GM10248 (cell line): ENCODE measurements at places on chromosomes 2 and 18.

DNA sequence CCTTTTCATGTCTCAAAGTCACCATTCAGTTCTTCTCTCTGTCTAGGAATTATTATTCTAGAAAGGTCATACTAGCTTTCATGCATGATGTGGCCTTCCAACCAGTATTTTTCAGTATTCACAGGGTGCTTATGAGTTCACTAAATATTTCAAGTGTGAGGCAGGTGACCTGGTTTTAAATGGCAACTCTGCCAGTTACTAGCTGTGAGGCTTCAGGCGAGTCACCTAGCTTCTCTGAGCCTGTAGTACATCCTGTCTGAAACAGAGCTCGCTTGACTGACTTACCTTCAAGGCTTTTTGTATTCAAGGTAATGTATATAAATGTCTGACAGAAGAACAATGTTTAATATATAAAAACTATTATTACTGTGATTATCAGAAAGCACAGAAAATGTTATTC is 19.4 kb upstream of the ACVR1 start:
- DNase-seq: no peak

DNA sequence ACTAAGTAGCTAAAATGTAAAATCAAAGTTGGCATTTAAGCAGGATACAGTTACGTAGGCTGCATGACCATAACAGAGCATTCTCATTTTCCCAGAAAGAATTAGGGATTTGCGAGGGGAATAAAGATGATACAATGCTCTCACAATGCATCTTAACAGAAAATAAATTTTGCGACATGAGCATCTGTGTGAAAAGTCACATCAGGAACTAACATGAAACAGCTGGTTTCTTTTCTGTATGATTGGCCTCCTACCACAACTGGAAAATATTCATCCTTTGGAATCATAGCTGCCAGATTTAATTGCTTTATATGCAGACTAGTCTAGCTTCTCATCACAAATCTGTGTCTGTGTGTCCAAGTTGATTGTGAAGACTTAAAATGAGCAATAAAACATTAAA is 66.0 kb downstream of the KCTD18 start:
- no peak for DNase-seq

DNA sequence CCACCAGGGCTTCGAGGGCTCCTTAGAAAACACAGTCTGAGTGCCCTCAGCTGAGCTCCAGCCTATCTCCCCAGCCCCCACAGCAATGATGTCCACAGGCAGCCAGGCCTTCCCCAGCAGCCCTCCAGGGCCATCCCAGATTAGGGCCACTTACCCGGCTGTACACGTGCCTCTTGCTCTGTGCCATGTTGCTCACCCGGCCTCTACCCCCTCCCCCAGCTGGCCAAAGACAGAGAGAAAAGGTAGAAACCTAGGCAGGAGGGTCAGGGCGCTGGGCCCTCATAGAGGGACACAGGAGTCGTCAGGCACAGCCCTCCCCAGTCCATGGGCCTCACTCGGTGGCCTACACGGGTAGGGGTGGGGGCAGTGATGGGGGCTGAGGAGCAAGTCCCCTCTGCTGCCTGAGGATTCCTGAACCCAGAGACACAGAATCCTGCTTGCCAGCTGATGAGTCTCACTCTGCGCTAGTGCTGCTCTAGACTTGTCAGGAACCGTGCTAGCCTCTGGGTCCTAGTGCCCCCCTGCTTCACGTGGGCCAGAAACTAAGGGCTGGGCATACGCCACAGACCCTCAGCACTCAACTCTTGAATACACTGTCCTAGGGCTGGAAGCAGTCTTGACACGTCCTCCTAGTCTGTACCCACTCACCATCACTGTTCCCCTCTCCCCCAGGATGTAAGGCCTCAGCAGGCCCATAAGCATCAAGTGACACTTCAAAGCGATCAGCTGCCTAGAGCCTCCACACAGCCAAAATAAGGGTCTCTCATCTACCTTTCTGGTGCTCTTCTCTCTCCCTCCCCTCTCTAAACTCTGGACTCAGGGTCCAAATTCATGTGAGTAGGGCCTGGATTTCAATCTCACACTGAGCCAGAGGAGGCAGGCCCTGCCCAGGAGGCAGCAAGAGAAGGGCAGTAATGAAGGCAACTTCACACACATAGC is at the start of gene DCTN1:
TSS of gene DCTN1 (minus strand) at position 461 of the 939 bp plus-strand sequence. CDS start at position 187, 274 bp downstream.
- DNase-seq: peak; percentile 61

- no peak for DNase-seq
Observed at GRCh38 chr18:10518595-10519255, 7.1 kb upstream of the NAPG start.

GRCh38 chr18:3671176-3671575 is 221.2 kb downstream of the TGIF1 start:
- DNase-seq: no peak

GRCh38 chr2:16031058-16031847 is 90.9 kb downstream of the MYCN start:
- no peak for DNase-seq

DNA sequence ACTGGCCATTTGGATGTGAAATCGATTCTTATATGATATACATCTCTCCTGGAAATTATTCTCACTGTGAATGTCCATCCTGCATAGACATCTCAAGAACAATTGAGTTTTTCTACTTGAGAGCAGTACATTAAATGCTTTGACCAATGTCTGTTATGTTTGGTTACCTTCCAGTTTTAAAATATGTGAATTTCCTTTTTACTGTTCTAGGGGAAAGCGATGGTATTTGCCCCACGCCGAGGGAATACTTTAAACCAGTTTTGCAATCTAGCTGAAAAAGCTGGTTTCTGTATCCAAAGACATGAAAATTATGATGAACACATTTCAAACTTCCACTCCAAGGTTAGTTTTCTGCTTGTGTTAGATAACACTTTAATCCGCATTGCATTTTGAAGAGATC is 175.3 kb upstream of the SIX3 start:
- no peak for DNase-seq

DNA sequence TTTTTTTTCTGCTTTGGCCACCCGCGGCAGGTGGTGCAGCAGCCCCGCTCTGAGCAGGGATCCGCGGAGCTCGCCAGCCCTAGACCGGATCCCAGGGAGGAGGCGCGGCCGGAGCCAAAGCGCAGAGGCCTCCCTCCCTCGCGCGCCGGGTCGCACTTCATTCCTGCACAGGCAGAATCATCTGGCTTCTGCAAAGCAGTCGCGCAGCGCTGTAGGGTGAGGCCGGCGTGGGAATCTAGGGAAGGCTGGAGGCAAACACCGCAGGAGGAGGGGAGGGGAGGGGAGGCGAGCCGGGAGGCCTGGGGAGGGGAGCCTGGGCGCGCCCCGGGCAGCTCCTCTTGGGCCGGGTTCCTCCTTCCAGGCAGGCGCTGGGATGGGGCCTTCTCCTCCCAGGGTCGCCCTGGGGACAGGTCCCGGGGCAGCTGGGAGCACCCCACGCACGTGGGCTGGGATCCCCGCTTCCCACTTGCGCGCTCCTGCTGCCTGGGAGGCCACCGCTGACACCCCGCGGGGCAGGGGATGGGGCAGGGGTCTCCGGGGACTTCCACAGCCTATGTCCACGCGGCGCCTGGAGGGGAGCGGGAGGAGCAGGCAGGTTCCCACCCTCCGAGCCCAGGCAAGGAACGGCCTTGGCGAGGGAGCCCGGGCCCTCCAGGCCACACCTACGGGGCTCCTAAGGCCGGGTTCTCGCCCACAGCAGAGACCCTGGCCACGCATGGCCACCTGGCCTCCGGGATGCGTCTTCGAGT is 45.0 kb downstream of the MBP start:
- no peak for DNase-seq

DNA sequence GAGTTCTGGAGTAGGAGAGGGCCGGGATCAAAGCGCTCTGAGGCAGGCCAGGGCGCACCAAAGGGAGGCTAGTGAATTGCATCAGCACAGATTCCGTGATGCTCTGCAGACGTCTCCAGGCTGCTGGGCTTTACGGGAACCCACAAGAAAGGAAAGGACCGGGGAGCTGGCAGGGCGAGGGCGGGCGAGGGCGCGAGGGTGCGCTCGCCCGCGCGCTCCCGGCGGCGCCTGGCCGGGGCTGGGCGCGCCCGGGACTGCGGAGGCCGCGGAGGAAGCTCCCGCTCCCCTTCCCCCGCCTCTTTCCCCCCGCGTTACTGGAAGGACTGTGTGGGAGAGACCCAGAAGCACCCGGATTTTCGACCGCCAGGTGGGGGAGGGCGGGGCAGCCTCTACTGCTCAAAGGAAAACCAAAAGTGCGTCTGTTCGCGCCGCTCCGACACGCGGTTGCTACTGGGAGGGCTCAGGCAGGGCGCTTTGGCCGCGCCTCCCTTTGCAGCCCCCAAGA is 2.4 kb upstream of the FOSL2 start:
- DNase-seq: peak; percentile 74

DNA sequence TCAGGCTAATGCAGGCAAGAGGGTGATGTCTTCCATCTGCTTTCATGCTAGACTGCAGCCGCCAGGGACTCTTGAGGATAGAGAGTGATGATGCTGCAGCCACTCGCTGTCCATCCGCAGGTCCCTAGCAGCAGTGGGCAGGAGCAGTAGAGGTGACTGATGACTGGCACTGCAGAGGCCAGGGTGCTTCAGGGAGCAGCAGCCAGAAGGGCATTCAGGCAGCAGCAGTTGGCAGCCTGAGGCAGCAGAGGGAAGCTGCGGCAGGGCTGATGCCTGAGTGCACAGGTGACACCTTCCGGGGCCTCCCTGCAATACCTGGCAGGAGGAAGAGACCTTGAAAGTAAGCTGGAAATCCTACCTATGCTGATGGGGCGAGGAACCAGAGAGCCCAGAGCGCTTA is 214.2 kb downstream of the ICOS start:
- no peak for DNase-seq

DNA sequence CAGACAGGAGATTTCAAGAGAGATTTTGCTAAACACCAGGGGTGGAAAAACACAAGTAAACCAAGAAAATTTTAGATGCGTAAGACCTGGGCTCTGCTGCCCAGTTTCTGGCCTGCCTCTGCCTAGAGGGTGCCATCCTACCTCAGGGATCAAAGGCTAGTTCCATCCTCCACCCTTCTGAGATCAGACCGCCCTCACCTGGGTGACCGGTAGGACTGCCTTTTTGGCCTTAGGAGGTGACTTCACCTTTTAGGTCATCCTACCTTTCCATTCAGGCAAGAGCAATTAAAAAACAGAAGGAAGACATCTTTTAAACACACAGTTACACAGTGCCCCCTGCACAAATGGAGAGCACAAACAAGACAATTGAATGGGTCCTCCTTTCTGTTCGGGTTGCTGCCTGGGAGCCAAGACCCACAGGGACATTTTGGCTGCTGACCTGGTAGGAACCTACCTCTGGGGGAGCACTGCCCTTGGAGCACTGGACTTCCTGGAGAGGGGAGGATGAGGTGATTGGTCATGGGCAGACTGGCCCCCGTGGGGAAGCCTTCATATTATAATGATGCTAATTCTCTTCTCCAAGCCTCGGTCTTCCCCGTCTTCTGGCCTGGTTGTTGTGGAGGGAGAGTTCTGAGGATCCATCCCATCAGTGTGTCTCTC is 3.1 kb downstream of the PSD4 start:
- DNase-seq: no peak

DNA sequence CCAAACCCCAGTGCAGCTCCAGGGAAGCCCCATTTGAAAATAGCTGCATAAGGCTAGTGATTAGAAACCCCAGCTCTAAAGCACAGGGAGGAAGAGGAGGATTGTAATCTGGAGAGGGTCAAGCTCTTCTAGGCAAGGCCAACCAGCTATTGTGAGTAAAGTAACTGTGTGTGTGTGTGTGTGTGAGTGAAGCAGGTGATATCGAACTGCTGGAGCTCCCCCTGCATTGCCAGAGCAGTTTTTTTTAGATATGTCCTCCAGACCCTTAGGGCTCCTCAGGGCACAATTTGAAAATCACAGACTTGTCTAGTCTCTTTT is 177.4 kb upstream of the NABP1 start:
- no peak for DNase-seq

- no peak for DNase-seq
Observed at GRCh38 chr2:157159221-157159934, 98.1 kb upstream of the GALNT5 start.

DNA sequence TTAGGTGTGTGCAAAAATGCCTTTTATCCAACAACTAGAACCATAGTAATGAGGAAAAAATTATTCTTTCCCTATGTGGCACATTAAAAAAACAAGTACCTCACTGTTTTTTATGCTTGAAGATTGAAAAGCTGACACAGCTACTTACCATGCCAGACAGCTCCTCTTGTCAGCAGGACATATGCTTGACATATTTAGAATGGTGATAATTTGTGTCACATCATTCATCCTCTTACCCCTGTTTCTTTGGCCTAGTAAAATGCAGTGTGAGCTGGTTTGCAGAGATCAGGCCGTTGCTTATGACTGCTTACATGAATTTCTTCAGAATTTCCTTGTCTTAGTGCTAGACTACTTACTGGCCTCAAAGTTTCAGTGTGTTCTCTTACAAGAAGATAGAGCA is 869.9 kb downstream of the LRP1B start:
- DNase-seq: no peak

DNA sequence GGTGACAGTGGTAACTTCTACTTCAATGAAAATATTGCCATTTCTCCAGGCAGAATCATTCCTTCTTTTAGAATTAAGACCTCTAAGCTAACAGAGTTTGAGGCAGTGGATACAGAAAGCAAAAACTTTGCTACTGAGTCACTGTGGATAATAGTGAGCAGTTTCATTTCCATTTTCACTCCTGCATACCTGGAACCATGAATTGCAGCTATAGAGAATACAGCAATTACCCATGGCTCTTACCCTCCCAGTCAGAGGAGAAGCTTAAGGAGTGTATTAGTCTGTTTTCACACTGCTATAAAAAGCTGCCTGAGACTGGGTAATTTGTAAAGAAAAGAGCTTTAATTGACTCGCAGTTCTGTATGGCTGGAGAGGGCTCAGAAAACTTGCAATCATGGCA is 531.4 kb upstream of the CNTNAP5 start:
- DNase-seq: no peak

DNA sequence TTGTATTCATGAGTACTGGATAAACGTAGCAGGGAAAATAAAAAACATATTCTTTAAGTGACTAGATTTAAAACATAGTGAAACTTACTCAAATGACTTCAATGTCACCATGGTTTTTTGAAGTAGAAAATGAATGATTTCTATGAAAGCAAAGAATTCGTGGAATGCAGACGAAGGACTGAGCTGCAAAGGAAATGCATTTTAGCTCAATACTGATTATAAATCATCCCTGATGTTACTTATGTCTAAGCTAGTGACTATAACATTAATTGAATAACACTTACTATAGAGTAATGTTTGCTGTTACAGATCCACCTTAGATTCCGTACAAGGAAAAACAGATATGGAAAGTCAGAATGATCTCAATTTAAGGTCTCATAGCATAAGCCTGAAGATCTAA is 1257.7 kb upstream of the CDH2 start:
- DNase-seq: no peak

GRCh38 chr2:234623521-234623991 is 126.7 kb upstream of the ARL4C start:
- DNase-seq: no peak

DNA sequence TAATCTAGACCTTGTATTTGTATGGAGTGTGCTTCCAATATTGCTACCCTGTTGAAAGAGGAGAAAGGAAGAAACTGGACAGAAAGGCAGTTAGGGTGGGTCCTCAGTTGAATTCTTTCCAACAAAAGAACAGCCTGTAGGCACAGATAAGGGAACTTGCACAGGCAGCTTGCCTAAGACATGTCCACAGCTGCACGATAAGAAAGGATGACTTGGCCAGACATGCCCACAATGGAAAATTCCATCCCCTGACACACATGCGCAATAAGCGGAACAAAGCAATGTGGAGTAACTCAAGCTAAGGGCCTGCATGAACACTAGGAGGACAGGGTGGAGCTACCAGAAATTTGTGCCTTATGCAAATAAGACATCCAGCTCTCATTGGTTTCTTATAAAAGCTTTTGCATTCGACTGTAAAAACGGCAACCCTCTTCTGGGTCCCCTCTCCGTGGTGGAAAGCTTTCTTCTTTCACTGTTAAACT is 1084.7 kb upstream of the NXPH2 start:
- no peak for DNase-seq
